ENCODE measurements at places on chromosomes 5 and 9. TPM values are rescaled to one million over a fixed set of nuclear protein-coding genes. Genes with fewer than 3 reads are reported as not detected.

GRCh38 chr9:133659516-133659915, 23.4 kb downstream of the DBH start:
- H3K36me3 ChIP-seq, result peaks cover 2% of the 10 kb centered on the region
- no peak for DNase-seq
- H3K27me3 ChIP-seq, result peaks cover 18% of the 10 kb centered on the region
- H3K27ac ChIP-seq, result no peak overlapping the region
- no peak overlapping the region for H3K4me3 ChIP-seq
- peaks cover 50% of the 10 kb centered on the region for H3K4me1 ChIP-seq

- no peak overlapping the region for H3K4me3 ChIP-seq
- H3K27ac ChIP-seq, result no peak overlapping the region
- no peaks in the 10 kb centered on the region for H3K27me3 ChIP-seq
- H3K4me1 ChIP-seq, result no peaks in the 10 kb centered on the region
- DNase-seq, result no peak
Measured at GRCh38 chr5:126097876-126098275, 325.3 kb upstream of the GRAMD2B start.

DNA sequence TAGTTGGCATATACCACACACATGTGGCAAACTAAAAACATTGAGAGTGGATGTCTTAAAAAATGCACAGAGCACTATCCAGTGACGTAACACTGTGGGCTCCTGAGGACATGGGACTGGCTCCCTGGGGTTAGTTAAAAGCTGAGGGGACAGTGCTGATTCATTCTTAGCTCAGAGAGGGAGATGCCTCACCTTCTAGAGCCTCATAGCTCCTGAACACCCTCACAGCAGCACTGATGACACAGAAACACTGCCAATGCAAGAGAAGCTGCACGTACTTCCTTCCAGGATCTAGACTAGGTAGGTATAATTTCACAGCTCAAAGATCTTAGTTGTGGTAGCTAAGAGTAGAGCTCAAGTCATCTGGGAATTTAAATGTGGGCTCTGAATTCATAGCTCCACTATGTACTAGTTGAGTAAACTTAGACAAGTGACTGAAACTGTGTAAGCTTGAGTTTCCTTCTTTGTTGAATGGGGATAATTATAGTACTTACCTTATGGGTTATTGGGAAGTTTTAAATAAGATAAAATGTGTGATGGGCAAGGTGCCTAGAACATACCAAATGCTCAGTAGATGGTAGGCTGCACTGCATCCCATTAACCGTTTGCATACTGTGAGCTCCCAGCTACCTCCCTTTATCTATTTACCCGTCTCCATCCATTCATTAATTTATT, 279.9 kb downstream of the ASTN2 start:
- H3K36me3 ChIP-seq, result no peaks in the 10 kb centered on the region
- no peak for DNase-seq
- no peak overlapping the region for H3K27ac ChIP-seq
- H3K4me1 ChIP-seq, result no peaks in the 10 kb centered on the region
- H3K4me3 ChIP-seq, result no peak overlapping the region
- no peaks in the 10 kb centered on the region for H3K27me3 ChIP-seq

GRCh38 chr5:56281489-56282165, 48.5 kb upstream of the ANKRD55 start:
- H3K36me3 ChIP-seq, result no peaks in the 10 kb centered on the region
- H3K4me3 ChIP-seq, result no peak overlapping the region
- H3K4me1 ChIP-seq, result no peaks in the 10 kb centered on the region
- DNase-seq, result no peak
- H3K27me3 ChIP-seq, result no peaks in the 10 kb centered on the region

GRCh38 chr5:174303437-174304045, 258.0 kb downstream of the NSG2 start:
- no peaks in the 10 kb centered on the region for H3K27me3 ChIP-seq
- no peaks in the 10 kb centered on the region for H3K4me1 ChIP-seq
- H3K36me3 ChIP-seq, result no peaks in the 10 kb centered on the region
- H3K27ac ChIP-seq, result no peak overlapping the region
- DNase-seq, result no peak

GRCh38 chr9:28206280-28206679, 633.0 kb upstream of the C9orf72 start:
- DNase-seq, result no peak
- no peaks in the 10 kb centered on the region for H3K27me3 ChIP-seq
- no peak overlapping the region for H3K4me3 ChIP-seq
- H3K36me3 ChIP-seq, result no peaks in the 10 kb centered on the region

DNA sequence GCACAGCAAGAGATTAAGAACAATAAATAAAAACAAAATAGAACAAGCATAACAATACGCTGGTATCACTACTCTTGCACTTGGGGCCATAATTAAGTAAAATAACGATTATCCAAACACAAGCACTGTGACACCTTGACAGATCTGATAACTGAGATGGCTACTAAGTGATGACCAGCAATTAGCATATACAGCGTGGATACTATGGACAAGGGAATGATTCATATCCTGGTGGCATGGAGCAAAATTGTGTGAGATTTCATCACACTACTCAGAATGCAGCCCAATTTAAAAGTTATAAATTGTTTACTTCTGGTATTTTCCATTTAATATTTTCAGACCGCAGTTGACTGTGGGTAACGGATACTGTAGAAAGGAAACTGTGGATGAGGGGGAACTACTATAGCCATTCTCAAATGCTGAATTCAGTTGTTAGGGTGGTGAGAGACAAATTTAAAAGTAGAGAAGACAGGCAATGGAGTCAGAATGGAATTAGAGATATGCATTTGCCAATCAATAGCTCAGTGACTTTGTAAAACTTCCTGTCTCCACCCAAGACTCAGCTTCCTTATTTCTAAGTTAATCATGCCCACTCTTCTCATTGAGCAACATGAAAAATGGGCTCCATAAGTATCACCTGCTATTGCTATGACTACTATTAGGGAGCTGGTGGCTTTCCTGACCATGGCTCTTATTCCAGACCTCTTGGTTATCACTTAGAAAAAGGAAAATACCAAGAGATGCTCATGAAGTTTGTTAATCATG, 300.8 kb downstream of the TRIM32 start:
- no peak for DNase-seq
- H3K27ac ChIP-seq, result no peak overlapping the region
- no peaks in the 10 kb centered on the region for H3K36me3 ChIP-seq

- H3K36me3 ChIP-seq, result peaks cover 27% of the 10 kb centered on the region
- H3K27me3 ChIP-seq, result no peaks in the 10 kb centered on the region
- DNase-seq, result no peak
Measured at GRCh38 chr9:126885131-126885641, 24.7 kb downstream of the ZBTB34 start.

The IFNA13 gene
- not detected for total RNA-seq

The SLC25A2 gene
- total RNA-seq, result not detected

The ADAMTS13 gene
- total RNA-seq, result 2.2 TPM

The RNF20 gene
- 26.9 TPM for total RNA-seq

The PCDHA7 gene
- total RNA-seq, result not detected

The ENTREP1 gene
- 0.08 TPM for total RNA-seq
